Stimulated activated CD8-positive, alpha-beta memory T cell treated with anti-CD3 and anti-CD28 coated beads, Interleukin-2, amount 100 ng/mL, for 1 hour (primary cell): ENCODE measurements at places on chromosomes 1 and 21.

DNA sequence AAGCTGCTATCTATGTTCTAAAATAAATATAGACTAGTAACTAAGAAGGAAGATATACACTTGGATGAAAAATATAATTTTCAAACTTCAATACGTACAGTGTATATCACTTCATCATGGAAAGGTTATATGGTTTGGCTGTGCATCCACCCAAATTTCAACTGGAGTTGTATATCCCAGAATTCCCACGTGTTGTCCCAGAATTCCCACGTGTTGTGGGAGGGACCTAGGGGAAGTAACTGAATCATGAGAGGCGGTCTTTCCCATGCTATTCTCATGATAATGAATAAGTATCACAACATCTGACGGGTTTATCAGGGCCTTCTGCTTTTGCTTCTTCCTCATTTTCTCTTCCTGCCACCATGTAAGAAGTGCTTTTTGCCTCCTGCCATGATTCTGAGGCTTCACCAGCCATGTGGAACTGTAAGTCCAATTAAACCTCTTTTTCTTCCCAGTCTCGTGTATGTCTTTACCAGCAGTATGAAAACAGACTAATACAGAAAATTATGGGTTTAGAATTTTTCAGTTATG lies 10.7 kb downstream of the NEGR1 start:
- DNase-seq, result no peak

DNA sequence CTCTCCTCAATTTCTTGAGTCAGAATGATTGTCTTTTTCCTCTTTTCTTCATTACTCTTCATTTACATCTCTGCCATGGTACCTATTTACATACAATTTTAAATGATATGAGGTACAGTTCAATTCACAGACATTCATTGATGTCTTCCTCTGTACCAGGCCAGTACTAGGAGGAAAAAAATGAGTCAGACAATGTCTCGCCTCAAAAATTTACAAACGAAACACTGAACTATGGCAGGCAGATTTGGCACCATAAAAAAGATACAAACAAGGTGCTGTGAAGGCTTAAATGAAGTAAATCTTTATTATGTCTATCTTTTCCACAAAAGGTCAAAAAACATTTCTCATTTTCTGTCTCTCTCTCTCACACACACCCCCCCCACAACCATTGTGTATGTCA lies 71.0 kb downstream of the RGS13 start:
- no peak for DNase-seq

DNA sequence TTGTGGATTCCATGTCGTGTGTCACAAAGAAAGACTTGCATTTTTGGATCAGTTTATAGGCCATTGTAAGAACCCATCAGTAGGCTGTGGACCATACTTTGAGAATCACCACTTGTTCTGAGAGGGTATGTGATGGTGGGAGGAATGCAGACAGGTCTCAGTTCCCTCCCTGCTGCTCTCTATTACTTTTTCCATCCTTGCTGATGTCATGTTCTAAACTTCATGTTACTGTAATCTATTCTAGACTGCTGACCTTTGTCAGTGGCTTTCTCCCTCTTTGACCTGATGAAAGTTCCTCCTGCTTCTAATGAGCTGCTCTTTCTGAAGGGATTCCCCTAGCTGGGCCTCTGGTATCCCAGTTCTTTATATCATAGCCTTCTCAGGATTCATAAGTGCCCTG lies 46.1 kb downstream of the ST3GAL3 start:
- DNase-seq, result no peak

GRCh38 chr1:154260127-154260526 lies 12.3 kb upstream of the HAX1 start:
- no peak for DNase-seq

- no peak for DNase-seq
Observed at GRCh38 chr1:39250460-39251240, 46.2 kb downstream of the MACF1 start.

DNA sequence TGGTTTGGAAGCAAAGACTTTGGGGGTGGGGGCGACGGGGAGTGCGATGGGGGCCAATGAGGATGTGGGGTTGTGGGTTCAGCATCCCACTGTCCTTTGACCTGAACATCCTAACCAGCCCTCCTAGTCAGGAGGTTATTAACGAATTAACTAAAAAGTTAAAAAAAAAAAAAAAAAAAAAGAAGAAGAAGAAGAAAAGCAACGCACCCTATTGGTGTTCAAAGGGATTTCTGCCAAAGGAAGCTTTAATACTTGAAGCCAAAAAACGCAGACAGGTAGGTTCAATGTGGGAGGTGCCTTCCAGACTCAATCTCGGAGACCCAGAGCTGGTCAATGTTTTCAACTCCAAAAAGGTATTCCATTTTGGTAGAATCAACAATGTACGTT lies 2.2 kb downstream of the CLIC6 start:
- no peak for DNase-seq

GRCh38 chr21:44423941-44424607 lies 31.2 kb upstream of the LRRC3 start:
- no peak for DNase-seq

- DNase-seq, result no peak
Observed at GRCh38 chr1:26900815-26901511, 696 bp upstream of the GPATCH3 start.

GRCh38 chr1:32891630-32892029 lies 5.3 kb downstream of the HPCA start:
- DNase-seq, result no peak

DNA sequence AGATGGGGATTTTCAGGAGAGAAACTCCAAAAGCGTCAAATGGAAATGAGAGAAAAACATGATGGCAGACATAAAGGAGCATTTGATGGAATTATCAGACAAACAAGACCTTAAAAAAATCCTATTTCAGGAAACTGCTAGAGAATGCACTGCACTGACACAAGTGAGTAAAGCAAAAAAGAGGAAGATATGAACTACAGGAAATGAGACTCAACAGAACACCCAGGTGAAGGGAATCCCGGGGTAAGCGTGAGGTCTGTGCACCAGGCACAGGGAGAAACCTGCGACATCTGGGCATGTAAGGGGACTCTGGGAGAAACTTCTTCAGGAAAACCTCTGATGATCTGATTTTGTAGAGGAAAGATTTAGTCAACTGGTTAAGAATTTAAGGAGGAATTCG lies 2.8 kb downstream of the TARBP1 start:
- no peak for DNase-seq

GRCh38 chr1:82318265-82318664 lies 517.5 kb downstream of the ADGRL2 start:
- DNase-seq, result no peak

- DNase-seq, result no peak
Observed at GRCh38 chr1:10863886-10864285, 67.4 kb upstream of the CASZ1 start.

DNA sequence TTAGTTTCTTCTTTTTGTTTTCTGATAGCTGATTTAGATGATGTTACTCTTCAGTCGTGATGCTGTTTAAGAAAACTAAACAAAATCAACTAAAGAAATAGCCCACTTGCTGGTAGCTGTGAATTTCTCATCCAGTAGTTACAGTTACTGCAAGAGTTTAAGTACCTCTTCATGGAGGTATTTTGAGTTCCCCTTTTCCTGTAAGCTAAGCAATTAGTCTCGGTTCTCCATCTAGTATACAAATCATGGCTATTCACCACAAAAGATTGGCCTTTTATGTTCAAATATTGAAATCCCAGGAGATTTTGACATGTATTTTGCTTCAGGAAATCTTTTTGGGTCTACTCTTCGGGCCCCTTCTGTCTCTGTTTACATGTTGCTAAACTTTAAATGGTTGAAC lies 31.1 kb downstream of the HUNK start:
- no peak for DNase-seq

GRCh38 chr1:25743164-25744139 lies 56.5 kb upstream of the SELENON start:
- no peak for DNase-seq

DNA sequence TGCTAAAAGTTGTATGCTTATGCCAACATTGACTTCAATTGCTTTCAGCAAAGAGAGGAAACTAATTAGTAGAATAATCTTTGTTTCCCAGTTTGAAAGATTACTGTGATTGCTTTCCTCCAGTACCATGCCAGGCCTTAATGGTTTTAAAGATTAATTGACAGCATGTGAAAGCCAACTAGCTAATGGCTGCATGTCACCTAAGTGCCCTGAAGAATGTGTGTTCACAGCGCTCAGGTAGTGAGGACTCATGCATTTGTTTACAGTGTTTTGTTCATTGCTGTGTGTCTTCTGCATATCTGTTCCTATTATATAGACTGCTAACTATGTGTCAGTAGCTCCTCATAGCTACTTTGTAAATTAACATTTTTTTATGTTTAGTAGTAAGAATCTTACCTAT lies 335.6 kb downstream of the LRRIQ3 start:
- DNase-seq, result no peak

DNA sequence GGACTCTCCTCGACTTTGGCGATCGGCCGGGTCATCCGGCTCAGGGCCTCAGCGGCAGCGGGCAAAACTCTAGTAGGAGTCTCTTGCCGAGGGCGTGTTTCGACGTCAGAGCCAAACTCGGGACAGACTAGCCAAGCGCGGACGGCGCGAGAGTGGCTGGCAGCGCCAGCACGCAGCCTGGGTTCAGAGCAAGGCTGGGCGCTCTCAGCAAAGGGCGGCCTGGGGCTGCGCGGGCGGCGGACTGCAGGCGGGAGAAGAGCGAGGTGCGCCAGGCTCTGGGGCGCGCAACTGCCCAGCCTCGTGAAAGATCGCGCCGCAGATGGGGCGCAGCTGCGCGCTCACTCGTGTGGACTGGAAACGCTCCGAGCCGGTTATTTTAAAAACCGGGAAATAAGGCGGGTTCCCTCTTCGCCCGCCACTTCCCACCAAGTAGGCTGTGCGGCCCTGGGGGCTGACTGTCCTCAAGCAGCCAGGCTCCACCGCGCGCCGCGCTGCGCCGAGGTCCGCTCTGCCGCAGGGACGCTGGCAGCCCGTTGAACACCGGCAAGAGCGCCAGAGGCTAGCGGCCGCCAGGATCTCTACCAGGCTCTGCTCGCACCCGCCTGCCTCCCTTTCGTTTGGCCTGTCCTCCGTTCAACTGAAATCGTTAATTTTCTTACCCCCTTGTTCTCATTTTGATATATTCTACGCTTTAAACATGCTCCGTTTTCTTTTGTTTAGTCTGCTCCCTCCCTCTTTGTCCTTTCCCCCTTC lies 2.4 kb downstream of the ALX3 start:
- DNase-seq, result no peak

GRCh38 chr1:111894497-111894896 lies 95.0 kb downstream of the KCND3 start:
- no peak for DNase-seq

- DNase-seq, result no peak
Observed at GRCh38 chr1:73463873-73464272, 734.1 kb downstream of the LRRIQ3 start.

DNA sequence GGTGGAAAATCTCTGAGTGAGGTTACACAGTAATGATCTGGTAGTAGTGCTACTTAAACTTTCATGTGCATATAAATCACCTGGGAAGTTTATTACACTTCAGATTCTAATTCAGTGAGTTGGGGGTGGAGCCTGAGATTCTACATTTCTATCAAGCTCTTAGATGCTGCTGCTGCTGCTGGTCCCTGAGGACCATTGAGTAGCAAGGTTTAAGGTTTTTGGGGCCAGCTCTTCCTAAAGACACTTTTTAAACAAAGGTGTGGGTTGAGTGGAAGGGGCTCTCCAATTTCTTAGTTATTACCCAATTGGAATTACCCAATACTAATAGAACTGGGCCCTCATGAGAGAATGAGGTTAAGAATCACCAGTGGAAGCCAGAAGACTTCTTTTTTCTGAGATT lies 29.5 kb downstream of the KCNA3 start:
- DNase-seq, result no peak
